ENCODE measurements at places on chromosomes 7 and 10. TPM values are rescaled to one million over a fixed set of nuclear protein-coding genes. Genes with fewer than 3 reads are reported as not detected.

Gene GALNT17
- total RNA-seq, result not detected

DNA sequence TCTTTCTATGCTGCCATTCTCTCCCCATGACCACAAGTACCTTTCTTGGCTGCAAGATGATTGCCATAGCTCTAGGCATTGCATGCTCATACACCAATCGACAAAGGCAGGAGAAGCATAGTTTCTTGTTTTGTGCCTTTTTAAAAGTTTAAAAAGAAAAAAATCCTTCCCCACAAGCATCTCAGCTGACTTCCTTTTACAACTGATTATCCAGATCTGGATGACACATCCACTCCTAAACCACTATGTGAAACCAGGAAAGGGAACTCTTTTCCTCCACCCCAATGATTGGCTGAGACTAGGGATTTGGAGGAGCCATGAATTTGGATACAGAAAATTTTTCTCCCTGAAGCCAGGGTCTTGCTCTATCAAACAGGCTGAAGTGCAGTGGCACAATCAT, 14.5 kb upstream of the LRRC4 start:
- DNase-seq, result peak; percentile 38

GRCh38 chr7:127057918-127058317, 194.8 kb downstream of the GRM8 start:
- DNase-seq, result no peak

DNA sequence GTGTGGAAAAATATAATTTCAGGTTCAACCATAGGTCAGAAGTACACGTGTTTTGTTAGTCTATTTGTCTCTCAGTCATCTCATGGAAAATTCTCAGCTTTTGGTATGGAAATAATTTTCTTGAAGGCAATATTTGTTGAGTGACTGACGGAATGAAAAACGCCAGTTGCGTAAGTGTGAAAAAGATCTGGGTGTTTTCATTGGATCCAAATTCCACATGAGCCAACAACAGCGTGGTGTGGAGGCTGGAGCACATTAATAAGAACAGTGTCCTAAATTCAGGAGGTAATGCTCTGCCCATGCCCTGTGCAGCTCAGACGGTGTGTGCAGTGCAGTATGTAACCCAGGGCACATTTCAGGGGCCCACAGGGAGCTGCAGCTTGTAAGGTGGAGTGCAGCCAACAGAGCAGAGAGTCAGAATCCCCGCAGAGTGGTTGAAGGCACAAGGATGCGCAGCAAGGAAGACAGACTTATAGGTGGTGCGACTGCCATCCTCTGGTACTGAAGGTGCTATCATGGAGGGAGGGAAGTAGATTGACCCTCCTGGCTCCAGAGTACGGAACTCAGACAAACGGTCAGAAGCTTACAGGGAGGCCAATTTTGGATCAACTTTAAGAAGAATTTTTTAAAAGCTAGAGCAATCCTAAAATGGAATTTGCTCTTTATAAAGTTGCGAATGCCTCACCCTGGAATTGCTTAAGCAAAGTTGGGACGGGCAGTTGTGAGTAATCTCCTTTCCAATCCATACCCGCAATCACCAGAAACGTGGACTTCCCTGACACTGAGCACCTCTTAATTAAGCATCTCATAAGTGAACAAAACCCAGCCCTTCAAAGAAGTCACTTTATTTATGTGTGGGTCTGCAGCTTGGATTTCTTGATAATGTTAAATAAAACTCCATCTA, 38.0 kb downstream of the EGFR start:
- DNase-seq, result no peak

All from A172 (cell line).